ENCODE measurements at places on chromosomes 4 and X.
A peak's percentile ranks its signal among the peaks of the same experiment; 100 is the strongest.

DNA sequence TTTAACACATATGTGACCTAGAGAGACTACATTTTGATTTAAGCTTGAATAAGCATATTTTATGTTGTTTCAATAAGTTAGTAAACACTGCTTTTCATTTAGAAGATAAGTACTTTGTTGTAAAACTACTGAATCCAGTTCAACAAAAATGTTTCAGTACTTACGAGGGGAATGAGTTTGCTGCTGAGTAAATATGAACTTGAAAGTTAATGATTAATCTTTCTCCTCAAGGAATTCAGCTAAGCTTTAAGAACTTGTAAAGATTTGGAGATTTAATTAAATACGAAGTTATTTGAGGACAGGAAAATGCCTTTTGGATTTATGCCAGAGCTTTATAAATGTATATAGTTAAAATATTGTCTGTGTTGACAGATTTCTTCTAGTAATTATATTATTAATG is 933.0 kb upstream of the LCORL start:
- no peak for DNase-seq

DNA sequence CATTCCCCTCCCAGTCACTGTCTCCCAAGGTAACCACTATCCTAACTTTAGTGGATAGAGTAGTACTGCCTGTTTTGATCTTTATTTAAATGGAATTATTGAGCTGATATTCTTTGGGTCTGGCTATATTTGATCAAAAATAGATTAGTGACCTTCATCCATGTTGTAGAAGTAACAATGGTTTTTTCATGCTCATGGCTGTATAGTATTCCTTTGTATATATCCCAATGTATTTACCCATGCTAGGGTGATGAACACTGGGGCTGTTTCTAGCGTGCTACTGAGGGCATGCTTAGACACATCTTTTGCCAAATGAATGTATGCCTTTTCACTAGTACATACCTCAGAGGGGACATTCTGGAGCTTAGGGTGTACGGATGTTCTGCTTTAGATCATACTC is 10.1 kb upstream of the MAGEA8 start:
- no peak for DNase-seq

- no peak for DNase-seq
Measured at GRCh38 chr4:3486541-3487540, 23.7 kb downstream of the DOK7 start.

DNA sequence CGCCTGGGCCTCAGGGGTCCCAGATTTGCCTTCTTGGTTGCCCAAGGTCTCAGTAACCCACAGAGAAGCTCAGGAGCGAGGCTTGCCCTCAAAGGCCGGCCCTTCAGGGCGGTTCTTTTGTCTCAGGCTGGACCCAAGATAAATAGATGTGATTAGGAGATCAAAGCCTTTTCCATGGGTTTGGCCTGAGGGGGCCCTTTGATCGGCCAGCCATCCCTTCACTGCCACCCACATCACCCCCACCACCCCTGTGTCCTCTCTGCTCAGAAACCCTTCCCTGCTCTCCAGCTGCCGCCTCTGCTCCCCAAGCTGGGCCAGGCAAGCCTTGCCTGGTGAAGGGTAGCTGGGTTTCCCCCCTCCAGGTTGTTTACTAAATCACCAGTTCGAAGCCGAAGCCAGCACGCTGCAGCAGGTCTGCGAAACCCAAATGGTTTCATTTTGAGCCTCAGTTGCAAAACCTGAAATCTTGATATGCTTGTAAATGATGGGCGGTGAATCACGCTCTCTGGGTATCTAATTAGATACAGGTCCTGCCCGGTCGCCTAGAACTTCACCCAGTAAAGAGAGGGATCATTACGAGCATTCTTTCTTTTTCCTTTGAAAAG is 202.6 kb upstream of the BCOR start:
- DNase-seq = no peak

- no peak for DNase-seq
Measured at GRCh38 chr4:38062776-38063097, 102.5 kb downstream of the PTTG2 start.

DNA sequence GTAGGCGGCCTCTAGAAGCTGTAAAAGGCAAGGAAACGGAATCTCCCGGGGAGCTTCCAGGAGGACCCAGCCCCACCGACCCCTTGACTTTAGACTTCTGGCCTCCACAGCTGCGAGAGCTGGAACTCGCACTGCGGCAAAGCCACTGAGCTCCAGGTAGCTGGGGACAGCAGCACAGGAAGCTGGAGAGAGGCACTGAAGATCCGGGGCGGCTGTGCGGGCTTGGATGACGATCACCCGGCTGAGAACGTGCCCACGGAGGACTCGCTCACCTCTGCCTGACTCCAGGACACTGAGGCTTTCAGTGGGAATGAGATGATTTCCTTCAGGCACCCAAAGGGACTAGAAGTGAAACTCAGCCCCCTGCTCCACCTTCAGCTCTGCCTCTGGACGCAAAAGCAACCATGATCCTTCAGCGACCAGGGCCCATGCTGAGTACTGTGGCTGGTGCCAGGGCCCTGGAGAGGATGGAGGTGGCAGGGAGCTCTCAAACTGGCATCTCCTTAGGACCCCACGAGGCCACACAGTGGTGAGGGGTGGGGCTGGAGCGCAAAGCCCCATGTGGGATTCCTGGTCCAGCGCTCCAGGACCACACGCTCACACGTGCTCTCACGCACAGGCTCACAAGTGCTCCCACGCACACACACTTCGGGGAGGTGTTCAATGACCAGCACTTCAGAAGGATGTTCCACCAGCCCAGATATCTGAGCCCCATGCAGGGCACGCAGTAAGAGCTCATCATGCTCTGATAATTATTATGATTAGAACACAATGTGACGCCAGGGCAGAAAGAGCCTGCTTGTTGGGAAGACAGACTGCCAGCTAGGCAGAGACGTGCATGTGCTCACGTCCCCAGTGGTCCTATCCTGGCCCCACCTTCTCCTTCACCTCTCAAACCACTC is 47.2 kb downstream of the ADRA2C start:
- DNase-seq = no peak

DNA sequence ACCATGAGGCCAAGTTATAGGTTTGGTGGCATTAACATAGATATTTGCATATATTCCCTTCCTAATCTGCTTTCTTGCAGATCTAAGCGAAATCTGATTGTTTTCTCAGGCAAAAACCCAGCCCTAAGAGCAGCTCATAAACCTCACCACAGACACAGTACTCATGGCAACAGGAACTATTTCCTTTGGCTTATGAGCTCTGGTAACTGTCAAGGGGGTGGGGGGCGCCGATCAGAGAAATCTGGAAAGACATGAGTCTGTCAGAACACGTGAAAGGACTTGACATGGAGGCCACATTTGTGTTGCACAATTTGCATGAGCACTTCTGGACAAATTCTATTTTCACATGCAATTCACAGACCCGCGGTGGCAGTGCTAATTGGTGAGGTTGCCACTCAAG is 83.7 kb downstream of the MGST2 start:
- DNase-seq = peak; percentile 16

DNA sequence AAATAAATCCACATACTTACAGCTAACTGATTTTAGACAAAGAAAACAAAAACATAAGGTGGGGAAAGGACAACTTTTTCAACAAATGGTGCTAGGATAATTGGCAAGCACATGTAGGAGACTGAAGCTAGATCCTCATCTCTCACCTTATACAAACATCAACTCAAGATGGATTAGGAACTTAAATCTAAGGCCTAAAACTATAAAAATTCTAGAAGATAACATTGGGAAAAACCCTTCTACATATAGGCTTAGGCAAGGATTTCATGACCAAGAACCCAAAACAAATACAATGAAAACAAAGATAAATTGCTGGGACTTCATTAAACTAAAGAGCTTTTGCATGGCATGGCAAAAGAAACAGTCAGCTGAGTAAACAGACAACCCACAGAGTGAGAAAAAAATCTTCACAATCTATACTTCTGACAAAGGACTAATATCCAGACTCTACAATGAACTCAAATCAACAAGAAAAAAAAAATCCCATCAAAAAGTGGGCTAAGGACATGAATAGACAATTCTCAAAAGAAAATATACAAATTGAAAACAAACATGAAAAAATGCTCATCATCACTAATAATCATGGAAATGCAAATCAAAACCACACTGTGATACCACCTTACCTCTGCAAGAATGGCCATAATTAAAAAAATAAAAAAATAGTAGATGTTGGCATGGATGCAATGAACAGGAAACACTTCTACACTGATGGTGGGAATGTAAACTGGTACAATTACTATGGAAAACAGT is 14.1 kb upstream of the AFP start:
- DNase-seq = no peak

DNA sequence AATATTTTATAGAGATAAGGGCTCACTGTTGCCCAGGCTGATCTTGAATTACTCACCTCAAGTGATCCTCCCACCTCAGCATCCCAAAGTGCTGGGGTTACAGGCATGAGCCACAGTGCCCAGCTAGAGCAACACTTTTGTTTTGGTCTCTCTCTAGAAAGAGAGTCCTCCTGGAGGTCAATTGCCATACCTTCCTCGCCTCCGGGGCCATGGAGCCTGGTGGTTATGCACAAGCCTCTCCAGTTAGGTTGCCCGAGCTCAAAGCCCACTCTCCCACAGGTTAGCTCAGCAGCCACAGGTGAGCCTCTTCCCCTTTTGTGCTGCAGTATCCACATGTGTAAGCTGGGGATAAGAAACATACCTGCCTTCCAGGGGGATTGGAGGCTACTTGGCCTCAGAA is 24.2 kb upstream of the MAN2B2 start:
- DNase-seq = no peak

DNA sequence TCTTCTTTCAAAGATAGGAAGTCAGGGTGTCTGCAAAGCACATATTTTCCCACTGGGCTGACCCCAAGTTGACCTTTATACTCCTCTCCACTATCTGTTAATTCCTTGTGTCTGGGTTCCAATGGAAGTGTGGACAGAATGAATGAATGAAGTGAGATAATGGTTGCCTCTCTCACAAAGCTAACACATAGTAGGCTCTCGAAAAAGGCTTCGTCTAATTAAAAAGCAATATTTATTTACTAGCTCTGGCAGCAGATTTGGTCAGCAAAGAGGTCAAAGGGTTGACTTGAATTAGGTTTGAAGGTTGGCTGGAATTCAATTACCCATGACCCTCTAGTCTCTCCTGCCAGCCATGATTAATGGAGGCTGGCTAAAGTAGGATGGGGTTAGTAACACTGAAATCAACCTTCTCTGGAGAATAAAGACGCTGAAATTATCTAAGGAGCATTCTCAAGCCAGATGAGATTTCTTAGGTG is 280.3 kb upstream of the KLF3 start:
- DNase-seq = no peak

- DNase-seq = no peak
Measured at GRCh38 chr4:36326476-36327029, 45.1 kb downstream of the DTHD1 start.

DNA sequence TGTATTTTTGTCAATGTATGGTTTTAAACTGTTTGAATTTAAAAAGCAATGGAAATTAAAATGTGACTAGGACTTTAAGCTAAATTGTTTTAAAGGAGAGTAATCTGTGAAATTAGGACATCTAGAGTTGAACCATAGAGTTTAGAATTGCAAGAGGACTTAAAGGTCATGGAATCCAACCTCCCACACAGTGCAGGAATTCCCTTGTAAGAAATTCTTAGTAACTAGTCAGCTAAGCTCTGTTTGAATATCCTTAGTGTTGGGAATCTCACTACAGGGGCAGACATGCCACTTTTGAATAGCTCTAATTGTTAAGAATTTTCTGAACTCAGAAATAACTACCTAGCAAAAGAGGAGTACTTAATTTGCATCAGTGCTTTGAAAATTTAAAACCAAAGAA is 292.9 kb downstream of the IL1RAPL1 start:
- DNase-seq = peak; percentile 15

GRCh38 chr4:148116969-148117368 is 325.2 kb downstream of the NR3C2 start:
- DNase-seq = no peak

DNA sequence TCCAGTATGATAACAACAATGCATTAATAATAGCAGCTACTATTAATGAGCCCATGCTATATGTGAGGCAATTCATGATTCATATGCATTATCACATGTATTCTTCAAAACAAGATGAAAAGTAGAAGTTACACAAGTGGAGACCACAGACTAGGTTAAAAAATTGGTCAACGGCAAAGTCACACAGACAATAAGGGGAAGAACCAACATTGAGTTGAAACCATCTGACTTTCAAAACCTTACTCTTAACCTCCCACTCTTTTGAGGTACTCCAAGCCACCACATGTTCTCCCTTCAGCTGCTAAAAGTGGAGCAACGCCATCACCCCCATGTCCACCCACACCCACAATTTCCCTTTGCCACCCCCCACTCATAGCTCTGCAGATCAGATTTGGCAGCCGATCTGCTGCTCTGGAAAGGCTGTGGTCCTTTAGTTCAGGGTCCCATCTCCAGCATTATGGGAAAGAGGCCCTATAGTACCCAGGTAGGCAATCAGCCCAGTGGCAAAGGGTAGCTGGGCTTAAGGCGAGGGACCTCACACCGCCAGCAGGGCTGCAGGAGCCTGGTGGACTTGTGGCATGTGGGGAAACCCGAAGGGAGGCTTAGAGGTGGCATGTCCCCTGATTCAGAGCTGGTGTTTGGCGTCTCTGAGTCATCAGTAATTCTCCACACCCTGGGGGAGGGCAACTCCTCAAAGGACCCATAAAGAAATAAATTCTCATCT is 33.5 kb upstream of the CYBB start:
- DNase-seq = no peak

GRCh38 chr4:90160044-90160443 is 32.9 kb downstream of the CCSER1 start:
- DNase-seq = no peak

DNA sequence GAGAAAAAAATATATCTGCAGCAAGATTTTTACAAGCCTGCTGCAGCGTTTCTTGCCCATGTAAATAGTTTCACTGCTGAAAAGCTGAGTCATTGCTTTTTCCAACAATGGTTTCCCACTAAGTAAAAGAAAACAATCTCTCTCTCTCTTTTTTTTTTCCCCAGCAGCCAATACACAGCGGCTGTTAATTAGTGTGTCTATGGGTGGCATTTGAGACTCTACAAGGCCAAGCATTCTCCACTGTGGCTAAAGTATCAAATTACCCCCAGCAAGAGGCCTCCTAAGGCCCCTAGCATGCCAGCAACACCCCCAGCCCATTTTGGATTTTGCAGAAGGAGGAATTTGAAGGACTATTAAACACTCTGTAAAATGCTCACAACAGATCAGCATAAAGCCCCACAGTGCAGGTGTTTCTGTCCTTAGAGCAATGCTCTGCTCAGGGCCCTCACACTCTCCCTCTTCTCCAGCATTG is 837.4 kb downstream of the TRIML1 start:
- DNase-seq = peak; percentile 76

- peak; percentile 66 for DNase-seq
Measured at GRCh38 chrX:108165383-108166111, 74.0 kb downstream of the ATG4A start.

- no peak for DNase-seq
Measured at GRCh38 chr4:52102587-52102986, 51.5 kb downstream of the SPATA18 start.

Measured in fibroblast of lung (primary cell).